ENCODE measurements at places on chromosomes 11 and 22. TPM values are rescaled to one million over a fixed set of nuclear protein-coding genes. Genes with fewer than 3 reads are reported as not detected.

Gene SLC17A6
- not detected for polyA plus RNA-seq

Gene UBQLNL
- polyA plus RNA-seq = 0.73 TPM

Gene TRIM51
- polyA plus RNA-seq = not detected

Gene BACE1-AS
- polyA plus RNA-seq = 12.7 TPM

Gene TRIM49
- not detected for polyA plus RNA-seq

Gene CCDC188
- not detected for polyA plus RNA-seq

Gene GCAT
- 2.6 TPM for polyA plus RNA-seq

Gene MPPED2
- 7.6 TPM for polyA plus RNA-seq

Data from ovary (tissue), 10 donors.